ENCODE measurements at places on chromosomes 7 and 10.

GRCh38 chr10:12025591-12025990 lies 17.0 kb downstream of the UPF2 start:
- DNase-seq = no peak

DNA sequence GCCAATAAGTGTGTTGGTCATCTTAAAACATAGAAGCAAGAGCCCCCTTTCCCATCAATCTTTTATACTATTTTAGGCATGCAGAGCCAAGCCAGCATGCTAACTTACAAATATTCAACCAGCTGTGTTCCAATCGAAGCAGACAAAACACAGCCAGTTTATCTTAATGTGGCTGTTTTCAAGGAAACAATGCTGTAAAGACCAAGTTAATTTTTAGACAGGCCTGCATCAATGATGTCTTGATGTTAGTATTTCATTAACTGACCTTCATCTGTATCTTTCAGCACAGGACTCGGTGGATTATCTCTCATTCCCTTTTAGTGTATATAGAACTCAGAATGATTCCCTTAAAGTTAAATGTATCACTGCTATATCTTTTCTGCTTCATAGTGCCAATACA lies 262.0 kb upstream of the ZWINT start:
- no peak for DNase-seq

DNA sequence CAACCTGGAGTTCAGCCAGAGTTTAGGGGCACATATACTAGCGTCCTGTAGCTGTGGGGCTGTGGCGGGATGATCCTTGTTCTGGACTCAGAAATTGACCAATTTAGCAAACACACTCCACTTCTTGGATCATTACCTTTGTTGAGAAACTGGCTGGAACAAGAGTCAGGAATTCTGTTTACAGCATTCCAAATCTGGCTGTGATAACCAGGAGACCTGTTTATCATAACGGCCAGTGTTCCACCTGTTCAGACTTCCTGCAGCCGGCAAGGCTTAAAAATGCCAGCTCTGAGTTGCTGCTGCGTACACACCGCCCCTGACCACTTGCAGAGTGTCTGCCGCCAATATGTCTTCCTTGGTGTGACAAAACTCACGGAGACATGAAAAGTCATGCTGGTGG lies 64.8 kb downstream of the ARMC3 start:
- DNase-seq = no peak

DNA sequence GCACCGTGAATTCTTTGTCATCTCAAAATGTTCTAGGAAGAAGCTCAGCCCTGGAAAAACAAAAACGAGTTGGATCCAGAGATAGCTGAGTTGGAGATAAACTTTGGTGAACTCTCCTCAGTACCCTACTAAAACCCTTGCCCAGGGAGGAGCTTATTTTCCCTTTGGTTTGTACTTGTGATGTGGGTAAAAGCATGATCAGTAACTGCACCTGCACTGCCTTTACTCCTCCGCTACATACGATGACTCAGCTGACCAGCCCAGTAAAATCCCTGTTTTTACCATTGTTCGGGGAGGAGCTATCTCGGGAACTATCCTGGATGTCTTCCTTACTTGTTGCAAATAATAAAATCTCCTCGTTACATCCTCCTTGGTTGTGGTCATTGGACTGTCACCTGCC lies 359.3 kb downstream of the SH2D4B start:
- no peak for DNase-seq

- DNase-seq = peak; percentile 71
Measured at GRCh38 chr10:110420401-110421193, 77.1 kb upstream of the DUSP5 start.
